ENCODE measurements at places on chromosomes 4 and X.

- DNase-seq, result no peak
Observed at GRCh38 chrX:70455366-70456202, 10.9 kb downstream of the DLG3 start.

- no peak for DNase-seq
Observed at GRCh38 chrX:86014421-86014820, 32.9 kb downstream of the CHM start.

DNA sequence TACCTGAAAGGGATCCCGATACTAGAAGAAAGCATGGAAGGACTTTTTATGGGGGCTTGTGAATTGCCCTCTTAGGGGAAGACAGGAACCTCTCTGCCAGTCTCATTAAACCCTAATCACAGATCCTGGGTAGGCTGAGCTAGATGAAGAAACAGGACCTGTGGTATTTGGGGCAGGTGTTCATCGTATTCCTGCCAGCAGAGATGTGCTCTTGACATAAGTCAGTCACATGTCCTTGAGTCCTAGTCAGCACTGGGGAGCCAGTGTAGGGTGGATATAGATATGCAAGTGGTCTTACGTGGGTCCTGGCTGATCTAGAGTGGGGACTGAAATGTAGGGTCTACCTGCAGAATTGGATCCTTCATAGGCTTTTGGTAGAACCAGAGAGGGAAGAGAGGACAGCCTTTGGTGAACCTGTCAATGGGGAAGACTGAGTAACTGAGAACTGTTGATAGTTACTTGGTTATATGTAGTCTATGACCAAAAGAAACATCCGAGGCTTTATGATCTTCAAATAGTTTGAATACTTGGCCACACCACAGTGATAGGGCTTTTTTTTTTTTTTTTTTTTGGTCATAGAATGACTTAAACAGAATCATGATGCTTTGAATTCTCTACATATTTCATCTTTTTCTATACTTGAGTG, 63.5 kb upstream of the WDR1 start:
- no peak for DNase-seq

GRCh38 chrX:103517246-103517645, 2.0 kb downstream of the RAB40A start:
- no peak for DNase-seq

DNA sequence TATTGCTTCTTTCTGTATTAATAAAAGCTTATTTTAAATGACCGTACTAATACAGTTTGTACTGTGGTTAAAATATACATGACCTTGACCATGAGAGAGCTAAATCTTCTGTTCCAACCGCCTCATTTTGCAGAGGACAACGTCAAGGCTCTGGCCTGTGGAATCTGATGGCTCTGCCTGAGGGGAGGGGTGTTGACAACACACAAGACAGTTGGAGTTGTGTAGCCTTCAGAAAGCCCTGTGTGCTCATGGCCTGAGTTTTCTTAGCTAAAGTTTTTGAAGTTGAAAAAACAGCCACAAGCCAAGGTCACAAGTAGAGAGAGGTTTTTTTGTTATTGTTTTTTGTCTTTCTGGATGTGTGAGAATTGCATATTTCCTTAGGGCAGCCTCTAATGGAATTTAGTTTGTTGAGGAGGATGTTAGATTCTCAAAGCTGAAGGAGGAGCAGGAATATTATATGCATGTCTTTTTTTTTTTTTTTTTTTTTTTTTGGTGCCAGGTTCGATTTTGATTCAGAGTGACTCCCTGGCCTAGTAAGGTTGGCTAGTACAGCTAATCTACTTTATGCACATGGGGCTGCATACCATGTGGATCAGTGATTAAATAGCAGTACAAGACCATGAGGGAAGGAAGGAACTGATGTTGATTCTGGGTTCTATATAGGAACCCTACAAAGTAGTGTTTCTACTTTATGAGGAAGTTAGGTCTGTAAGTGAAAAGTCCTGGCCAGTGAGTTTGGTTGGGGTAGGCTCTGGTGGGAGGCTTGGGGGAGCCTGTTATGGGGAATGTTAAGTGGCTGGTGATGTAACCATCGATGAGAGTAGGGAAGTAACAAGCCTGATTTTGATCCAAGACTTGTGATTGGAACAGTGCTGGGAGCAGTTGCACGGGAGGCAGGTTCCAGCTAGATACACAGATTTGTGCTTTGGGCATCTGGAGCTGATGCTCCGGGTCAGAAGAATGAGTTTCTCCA, 20.3 kb downstream of the SMS start:
- DNase-seq, result no peak

DNA sequence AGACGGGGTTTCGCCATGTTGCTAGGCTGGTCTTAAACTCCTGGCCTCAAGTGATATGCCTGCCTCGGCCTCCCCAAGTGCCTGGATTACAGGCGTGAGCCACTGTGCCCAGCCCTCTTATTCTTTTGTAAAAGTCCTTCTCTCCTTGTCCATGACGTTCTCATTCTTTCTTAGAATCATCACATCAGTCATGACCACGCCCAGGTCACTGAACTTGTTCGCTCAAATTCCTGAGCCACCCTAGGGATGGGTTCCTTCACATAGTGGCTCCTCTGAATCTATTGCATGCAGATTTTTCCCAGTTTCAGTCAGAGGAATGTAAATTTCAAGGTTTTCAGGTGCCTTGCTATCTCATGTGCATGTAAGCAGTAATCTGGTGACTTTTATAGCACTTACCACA, 15.7 kb downstream of the JADE1 start:
- DNase-seq, result no peak

DNA sequence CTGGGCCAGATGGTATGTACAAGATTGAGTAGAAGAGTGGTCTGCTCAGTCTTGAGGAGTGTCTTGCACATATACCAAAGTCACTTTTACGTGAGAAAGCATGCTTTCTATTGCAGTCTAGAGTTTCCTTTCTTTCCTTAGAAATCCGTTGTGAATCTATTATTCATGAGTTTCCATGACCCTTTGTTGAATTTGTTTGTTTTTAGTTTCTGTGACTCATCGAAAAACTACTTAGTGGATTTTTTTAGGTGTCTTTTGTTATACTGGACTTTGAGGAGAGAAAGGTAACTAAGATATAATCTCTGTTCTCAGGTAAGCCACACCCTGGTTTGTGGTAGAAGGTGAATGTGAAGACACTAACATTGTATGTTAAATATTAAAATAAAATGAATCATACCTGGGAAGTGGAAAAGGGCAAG, 23.0 kb downstream of the GALNT7 start:
- DNase-seq, result no peak

DNA sequence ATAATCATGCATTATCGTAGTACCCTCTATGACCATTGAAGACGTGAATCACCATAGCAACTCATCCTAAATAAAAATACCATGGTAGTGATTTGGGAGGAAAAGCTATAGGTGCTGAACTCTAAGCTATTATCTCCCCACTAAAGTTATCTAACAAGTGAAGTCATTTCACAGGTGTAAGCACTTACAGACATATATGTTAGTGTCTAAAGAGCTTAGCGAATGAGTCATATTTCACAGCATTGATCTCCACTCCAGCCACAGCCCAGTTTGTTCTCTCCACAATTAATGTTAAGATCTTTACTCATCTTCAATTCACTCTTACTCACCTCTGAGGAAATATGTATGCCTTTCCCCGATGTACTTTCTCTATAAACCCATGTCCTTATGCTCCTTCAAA, 57.0 kb downstream of the DCAF8L1 start:
- DNase-seq, result no peak

- DNase-seq, result no peak
Observed at GRCh38 chrX:10923466-10923865, 187.7 kb upstream of the HCCS start.

- DNase-seq, result no peak
Observed at GRCh38 chr4:23811161-23811560, 78.7 kb downstream of the PPARGC1A start.

GRCh38 chrX:13082206-13083065, 38.0 kb upstream of the FAM9C start:
- DNase-seq, result no peak

DNA sequence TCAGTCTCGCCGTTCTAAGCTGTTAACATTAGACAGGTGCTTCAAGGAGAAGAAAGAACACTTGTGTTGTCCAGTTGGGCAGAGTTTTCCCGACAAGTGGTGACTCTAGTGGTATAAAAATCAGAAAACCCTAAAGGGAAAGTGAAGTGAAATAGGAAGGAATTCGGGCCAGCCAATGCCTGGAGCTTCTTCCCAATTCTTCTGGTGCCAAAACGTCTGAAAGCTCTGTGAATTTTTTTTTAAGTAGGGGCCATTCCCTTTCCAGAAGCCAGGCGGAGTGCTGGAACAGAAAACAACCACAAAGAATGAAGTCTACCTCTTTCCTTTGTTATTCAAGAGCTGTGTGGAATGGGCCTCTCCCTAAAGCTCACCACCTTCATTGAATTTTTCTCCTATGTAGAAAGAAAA, 43.1 kb upstream of the PPARGC1A start:
- no peak for DNase-seq

Measured in GM19239 (cell line).